Fibroblast of the conjunctiva (primary cell): ENCODE measurements at places on chromosomes 7 and 10.

DNA sequence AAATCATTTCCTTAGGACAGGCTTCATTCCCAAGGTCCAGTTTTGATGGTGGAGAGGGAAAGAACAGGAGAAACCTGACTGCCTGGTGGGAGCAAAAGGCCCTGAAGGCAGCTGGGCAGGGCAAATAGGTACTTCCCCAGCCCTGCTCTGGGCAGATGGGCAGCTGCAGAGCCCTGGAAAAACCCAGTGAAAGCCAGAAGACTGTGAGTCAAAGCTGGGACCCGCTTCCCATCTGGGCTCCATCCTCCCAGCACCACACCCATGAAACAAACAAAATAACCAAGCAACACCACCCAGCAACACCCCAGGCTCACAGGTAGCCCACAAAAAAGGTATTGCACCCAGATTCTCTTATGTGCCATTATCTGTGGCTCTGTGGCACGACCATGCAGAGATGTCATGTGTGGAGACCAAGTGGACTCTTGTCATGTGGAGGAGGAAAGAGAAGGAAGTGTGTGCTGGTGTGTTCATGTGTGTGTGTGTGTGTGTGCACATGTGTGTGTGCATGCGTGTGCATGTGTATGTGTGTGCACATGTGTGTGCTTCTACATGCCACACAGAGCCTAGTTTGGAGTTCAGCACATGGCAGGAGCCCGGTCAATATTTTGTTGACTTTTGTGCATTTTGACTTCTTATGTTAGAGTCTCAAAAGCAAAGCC lies 9.8 kb downstream of the CLRN3 start:
- no peak for DNase-seq

DNA sequence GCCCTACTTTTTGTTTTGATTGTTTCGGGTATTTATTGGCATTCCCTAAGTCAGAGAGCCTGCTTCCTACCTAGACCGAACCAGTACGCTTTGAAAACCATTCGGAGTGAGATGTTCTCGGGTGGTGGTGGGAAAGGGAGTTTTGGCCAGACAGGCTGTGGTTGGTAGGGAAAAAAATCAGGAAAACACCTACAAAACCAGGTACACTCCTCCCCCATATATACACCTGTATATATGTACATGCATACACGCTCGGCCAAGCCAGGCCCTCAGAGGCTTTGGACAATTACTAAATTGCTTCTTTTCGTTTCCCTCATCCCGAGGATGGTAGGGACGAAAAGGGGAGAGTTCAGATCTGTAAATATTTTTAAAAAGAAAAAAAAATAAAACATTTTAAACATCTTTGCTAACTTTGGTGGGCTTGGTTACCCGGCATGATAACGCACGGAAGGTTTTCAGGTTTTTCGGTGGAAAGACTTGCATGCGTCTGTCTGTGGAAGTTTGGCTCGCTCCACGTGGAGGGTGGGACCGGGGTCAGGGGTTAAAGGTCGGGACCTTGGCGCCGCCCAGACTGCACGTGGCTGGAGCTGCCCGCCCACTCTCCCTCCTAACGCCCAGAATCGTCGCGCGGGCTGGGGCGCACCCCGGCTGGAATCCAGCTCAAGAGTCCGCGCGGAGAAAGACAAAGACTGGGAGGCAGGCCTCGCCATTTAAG lies 2.5 kb downstream of the HMX2 start:
- no peak for DNase-seq

GRCh38 chr7:112297681-112298080 lies 91.2 kb downstream of the ZNF277 start:
- no peak for DNase-seq

GRCh38 chr10:14700546-14700945 lies 74.2 kb downstream of the FAM107B start:
- no peak for DNase-seq

DNA sequence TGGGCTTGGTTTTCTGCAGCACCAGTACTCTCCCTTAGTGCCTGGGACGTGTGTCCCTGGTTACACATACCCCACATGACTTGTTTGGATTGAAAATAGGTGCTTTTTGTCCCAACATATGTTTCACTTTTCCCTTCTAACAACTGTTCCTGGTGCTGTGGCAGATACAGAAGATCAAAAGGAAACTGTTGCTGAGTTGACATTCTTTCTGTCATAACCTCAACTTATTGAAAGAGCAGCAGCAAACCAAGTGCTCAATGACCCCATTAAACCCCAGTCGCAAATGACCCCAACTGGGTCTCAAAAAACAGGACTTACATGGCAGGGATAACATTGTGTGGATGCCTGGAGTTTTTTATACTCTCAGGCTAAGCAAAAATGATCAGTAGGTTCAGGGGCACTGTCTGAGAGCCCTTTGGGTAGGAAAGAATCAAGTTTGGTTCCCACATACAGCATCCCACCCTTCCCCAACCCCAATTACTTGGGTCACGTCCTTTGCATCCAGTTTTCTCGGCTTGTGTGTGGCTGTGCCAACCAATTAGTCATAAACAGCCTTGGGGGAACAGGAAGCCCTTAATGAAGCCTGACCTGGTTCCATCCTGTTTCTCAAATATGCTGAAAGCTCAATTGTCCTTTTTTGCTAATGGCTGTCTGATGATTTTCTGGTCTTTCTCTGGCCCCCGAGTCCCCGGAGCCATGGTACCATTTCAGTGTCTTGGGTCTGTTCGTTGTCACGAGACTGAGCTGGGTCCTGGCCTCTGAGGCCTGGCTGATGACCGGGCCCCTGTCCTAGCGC lies 4.9 kb downstream of the HKDC1 start:
- DNase-seq: no peak

- no peak for DNase-seq
Measured at GRCh38 chr10:127318396-127318795, 122.0 kb upstream of the INSYN2A start.

DNA sequence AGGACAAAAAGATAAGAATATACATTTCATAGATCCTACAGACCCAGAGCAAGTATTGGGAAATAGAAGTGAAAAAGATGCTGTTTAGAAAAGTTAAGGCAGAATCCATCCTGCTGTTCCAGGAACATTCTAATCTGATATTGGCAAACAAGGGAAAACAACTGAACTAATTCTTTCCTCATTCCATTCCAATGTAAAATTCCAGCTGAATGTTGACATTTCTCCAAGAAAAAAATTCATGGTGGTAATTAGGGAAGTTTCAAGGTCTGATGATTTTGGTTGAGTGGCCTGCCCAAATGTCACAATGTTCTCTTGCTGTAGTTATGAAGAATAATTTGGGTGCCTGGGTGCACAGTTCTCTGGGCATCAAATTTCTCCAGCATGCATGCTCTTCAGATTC lies 15.2 kb downstream of the PIP start:
- no peak for DNase-seq

DNA sequence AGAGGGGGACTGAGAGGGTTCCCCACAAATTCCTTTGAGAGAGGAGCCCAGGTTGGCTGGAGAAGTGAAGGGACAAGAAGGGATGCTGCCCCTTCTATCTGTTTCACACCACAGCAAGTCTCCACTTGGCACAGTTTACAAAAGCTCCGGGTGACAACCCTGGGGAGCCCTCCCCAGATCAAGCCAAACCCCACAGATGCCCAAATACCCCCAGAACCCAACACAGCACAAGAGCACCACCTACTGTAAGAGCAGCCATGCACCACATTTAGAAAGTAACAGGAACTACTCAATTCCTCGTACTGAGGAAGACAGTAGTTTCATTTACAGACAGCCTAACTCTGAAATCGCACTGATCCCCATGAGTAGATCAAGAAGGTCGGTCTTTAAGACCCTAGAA lies 67.8 kb upstream of the ATP6V0A4 start:
- no peak for DNase-seq

DNA sequence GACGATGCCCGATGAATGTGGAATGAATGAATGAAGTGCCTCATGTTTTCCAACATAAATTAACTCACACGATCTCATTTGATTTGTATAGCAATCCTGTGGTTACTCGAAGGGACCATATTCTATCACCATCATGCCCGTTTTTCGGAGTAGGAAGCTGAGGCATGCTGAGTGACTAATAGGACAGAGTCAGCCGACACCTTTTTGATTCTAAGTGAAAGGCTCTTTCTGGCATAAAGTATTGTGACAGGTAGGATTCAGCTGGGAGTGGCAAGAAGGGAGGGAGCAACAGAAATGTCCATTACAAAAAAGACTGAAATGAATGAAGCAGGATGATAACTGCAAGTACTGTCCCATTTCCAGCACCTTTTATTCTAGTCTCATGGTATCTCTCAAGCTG lies 55.7 kb downstream of the KLRG2 start:
- DNase-seq: no peak

GRCh38 chr10:122204691-122205489 lies 66.2 kb upstream of the BTBD16 start:
- DNase-seq: no peak

GRCh38 chr7:50721661-50722259 lies 60.9 kb downstream of the GRB10 start:
- no peak for DNase-seq

GRCh38 chr7:150334108-150334507 lies 7.3 kb downstream of the RARRES2 start:
- no peak for DNase-seq

GRCh38 chr7:109003742-109004141 lies 434.1 kb downstream of the DNAJB9 start:
- no peak for DNase-seq

- DNase-seq: no peak
Measured at GRCh38 chr7:151113344-151114150, 27.3 kb downstream of the AGAP3 start.

DNA sequence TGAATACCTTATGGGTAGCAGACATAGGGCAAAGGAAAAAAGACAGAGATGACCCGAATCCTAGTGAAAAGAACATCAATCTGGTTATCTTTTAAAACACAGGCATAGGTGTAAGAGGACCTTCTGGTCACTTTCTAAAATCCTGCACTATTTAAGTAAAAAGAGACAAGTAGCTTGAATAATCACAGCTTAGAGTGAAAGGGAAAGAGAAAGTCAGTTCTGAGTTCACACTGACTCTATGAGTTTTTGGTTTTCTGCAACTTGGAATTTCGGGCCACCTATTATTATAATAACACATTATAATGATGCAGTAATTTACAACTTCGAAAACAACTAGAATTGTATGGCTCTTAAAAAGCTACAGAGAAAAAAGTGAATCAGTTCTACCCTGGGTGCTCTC lies 247.8 kb downstream of the DOCK4 start:
- DNase-seq: no peak
